ENCODE measurements at places on chromosomes 13 and 19. TPM values are rescaled to one million over a fixed set of nuclear protein-coding genes. Genes with fewer than 3 reads are reported as not detected.

GRCh38 chr13:100464006-100464405, 124.6 kb downstream of the GGACT start:
- H3K27me3 ChIP-seq: no peaks in the 10 kb centered on the region
- H3K27ac ChIP-seq: no peak overlapping the region
- DNase-seq: no peak
- H3K36me3 ChIP-seq: no peaks in the 10 kb centered on the region

DNA sequence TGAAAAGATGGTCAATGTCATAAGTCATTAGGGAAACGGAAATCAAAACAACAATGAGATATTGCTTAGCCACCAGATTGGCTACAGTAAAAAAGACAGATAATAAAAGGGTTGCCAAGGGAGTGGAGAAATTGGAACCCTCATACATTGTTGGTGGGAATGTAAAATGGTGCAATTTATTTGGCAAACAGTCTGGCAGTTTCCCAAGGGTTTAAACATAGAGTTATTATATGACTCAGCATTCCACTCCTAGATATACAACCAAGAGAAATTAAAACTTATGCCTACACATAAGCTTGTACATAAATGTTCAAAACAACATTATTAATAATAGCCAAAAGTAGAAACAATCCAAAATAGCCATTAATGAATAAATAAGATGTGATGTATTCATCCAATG, 9.9 kb upstream of the ZNF227 start:
- peaks cover 3% of the 10 kb centered on the region for H3K4me1 ChIP-seq
- no peak for DNase-seq
- H3K4me3 ChIP-seq: no peak overlapping the region
- H3K27me3 ChIP-seq: no peaks in the 10 kb centered on the region
- H3K36me3 ChIP-seq: no peaks in the 10 kb centered on the region
- H3K27ac ChIP-seq: no peak overlapping the region

- H3K4me3 ChIP-seq: no peak overlapping the region
- no peaks in the 10 kb centered on the region for H3K27me3 ChIP-seq
- DNase-seq: peak; percentile 100
Observed at GRCh38 chr19:18762125-18763023, 28.7 kb downstream of the COMP start.

- no peak overlapping the region for H3K27ac ChIP-seq
- H3K4me1 ChIP-seq: no peaks in the 10 kb centered on the region
- peak; percentile 34 for DNase-seq
- no peaks in the 10 kb centered on the region for H3K36me3 ChIP-seq
Observed at GRCh38 chr19:14544977-14545715, 15.8 kb downstream of the TECR start.

- peaks cover 9% of the 10 kb centered on the region for H3K4me1 ChIP-seq
- peaks cover 5% of the 10 kb centered on the region for H3K27me3 ChIP-seq
- no peak for DNase-seq
Observed at GRCh38 chr13:111567637-111568036, 247.2 kb downstream of the TEX29 start.

- peak; percentile 91 for DNase-seq
- H3K27me3 ChIP-seq: no peaks in the 10 kb centered on the region
- H3K4me3 ChIP-seq: no peak overlapping the region
- peak overlapping the region; percentile 59 for H3K27ac ChIP-seq
Observed at GRCh38 chr19:19040417-19040816, 7.0 kb downstream of the ARMC6 start.

- no peak for DNase-seq
- H3K27me3 ChIP-seq: peaks cover 29% of the 10 kb centered on the region
- H3K4me3 ChIP-seq: no peak overlapping the region
- peaks cover 26% of the 10 kb centered on the region for H3K4me1 ChIP-seq
- no peaks in the 10 kb centered on the region for H3K36me3 ChIP-seq
Observed at GRCh38 chr19:2286402-2287140, 4.6 kb upstream of the PEAK3 start.

DNA sequence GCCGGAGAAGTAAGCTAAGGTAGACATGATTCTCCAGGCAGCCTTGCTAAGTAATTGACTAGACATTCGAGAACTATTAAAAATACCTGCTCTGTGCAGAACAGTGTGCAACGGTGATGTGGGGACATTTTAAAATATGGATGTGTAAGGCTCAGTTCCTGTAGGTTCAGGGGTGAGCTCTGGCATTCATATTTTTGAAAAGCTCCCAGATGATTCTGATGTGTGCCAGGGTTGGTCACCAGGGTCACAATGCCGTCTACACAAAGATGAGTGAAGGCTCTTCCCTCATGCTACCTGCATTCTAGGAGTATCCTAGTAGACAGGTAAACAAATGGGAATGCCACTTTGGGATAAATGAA, 702 bp upstream of the EPSTI1 start:
- peaks cover 16% of the 10 kb centered on the region for H3K4me1 ChIP-seq
- DNase-seq: no peak
- no peaks in the 10 kb centered on the region for H3K27me3 ChIP-seq
- peak overlapping the region; percentile 70 for H3K27ac ChIP-seq
- no peak overlapping the region for H3K4me3 ChIP-seq

DNA sequence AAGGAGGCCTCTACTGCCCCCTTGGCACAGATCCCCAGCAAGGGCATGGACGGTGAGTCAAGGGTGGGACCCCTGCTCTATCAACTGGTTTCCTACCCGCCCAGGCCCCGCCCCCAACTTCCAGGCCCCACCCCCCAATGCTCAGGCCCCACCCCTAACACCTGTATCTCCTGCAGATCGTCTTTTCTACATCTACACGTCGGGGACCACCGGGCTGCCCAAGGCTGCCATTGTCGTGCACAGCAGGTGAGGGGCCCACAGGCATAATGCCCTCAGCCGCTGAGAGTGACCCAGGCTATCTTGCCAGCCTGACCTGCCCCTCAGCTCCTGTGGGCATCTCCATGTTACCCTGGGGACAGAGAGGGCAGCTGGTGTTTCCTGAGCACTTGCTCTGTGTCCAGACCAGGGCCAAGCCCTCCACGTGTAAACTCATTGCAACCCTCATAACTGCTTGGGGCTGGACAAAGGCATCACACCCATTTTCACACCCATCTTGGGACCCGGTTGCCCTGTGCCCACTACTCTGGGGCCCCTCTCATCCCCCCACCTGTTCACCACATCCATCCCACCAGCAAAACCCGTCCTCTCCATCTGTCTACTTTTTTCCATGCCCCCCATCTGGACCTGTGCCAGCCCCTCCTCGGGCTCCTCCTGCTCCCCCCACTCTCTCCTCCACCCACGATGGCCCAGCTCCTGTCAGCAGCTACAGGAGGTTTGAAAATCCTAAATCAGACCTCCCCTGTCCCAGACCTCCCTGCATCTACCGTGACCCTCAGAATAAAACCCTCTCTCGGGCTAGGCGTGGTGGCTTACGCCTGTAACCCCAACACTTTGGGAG, 17.2 kb downstream of the SLC27A1 start:
- no peaks in the 10 kb centered on the region for H3K27me3 ChIP-seq
- no peak for DNase-seq
- no peak overlapping the region for H3K4me3 ChIP-seq

HIPK4 gene
- not detected for total RNA-seq

ADGRE2 gene
- total RNA-seq: 1.3 TPM

GPR4 gene
- total RNA-seq: 0.99 TPM

MZT1 gene
- total RNA-seq: 4.9 TPM

LRRC63 gene
- total RNA-seq: not detected

NKPD1 gene
- not detected for total RNA-seq

Data from body of pancreas (tissue), 4 donors.